Fibroblast of villous mesenchyme (primary cell): ENCODE measurements at places on chromosomes 5 and 9.

GRCh38 chr5:135279328-135279727 lies 119.7 kb downstream of the MACROH2A1 start:
- no peak for DNase-seq

DNA sequence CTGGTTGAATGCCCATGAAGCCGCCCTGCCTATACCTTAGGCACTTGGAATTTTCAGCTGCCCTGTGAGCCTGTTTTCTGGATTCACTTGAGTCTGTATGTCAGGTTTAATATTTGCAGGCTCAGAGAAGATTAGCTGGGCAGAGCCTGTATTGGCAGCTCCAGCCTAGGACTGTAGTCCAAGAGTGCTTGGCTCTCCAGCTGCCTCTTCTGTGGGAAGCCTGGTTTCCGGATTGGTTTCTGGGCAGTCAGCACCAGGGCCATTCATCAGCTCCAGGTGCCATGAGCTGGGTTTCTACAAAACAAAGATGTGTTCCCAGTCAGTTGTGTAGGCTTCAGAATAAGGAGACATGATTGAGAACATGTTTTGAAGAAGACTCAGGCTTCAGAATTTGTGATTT lies 90.1 kb downstream of the ARHGAP26 start:
- DNase-seq, result no peak

DNA sequence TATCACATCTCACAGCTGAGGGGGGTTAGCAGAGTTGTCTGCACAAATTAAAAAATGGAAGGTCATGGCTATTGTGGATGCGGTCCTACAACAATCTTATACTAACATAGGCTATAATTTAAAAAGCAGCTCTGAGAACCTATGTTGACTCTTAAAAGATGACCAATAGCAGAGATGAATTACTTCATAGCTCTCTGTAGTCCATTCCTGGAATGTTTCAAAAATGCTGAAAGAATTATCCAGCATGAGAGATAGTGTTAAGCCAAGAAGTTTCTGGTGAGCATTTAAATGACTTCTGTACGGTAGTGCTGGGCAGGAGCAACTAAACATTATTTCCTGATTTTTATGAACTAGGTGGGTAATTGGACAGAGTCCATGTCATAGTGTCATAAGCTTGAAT lies 218.2 kb upstream of the NUDT12 start:
- no peak for DNase-seq

DNA sequence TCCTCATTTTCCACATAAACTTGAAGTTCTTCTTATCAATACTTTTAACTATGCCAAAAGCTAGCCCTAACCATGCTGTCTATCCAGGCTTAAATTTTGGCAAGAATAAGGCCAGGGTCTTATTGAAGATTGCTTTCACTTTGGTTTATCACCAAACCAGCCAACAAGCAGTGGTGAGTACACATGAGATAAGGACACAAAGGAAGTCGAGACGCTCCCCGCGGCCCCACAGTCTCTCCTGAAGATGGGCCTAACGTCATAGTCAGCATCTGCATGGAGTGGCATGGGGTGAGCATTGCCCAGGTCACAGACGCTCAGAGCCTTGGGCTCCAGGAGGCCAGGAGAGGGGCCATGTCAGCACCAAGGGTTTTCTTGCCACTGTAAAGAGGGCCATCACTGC lies 80.3 kb downstream of the ATPSCKMT start:
- no peak for DNase-seq

GRCh38 chr9:133700819-133701320 lies 37.3 kb downstream of the SARDH start:
- no peak for DNase-seq

- no peak for DNase-seq
Observed at GRCh38 chr5:10934783-10935355, 173.8 kb upstream of the DAP start.

DNA sequence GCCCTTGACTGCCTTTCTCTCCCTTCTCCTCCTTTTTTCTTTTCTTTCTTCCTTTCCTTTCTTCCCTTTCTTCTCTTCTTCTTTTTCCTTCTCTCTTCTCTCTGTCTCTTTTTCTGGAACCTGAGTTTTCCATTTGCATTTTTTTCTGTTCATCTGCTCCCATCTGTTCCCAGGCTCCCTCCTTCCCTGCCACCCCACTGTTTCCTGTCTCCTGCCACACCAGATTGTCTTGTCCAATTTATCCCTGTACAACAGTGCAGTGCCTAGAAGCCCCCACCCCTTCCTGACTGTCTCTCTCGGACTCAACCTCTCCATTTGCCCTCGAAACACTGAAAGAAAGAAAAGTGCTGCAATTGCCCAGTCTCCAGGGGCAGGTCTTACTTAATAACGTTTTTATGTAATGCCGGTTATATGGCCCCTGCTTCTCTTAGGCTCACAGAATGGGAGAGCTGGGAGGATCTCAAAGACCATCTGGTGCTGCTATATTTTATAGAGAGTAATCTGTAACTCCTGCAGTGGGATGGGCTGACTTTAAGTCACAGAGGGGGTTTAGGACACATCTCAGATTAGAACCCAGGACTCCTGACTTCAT lies 101.4 kb downstream of the RALGPS1 start:
- no peak for DNase-seq
